ENCODE measurements at places on chromosomes 6 and 20.

DNA sequence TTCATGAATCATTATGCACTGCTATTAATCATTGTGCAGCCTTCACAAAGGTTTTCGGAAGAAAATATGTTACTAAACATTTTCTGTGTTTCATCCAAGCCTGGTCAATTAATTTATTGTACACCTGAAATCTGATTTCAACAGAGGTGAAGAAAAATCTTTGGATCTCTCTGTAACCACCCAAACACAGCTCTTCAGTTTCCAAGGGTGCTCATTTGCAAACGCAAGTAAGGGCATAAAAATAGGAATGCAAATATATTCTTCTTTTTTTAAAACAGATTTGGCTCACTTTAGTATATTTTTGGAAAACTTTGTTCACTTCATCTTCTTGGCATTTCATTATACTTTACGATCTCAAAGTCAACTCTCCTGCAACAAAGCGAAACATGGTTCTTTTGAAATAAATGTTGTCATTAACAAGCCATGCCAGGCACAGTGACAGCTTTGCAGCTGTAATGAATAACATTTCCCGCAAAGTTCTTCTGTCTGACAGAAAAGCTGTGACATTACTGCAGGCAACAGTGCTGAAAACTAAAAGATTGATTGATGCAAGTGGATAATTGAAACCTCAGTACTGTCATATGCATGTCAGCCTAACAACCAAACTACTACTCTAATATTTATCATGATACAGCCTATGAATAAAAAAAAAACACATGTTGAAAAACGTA lies 348.3 kb downstream of the FRK start:
- DNase-seq, result no peak

DNA sequence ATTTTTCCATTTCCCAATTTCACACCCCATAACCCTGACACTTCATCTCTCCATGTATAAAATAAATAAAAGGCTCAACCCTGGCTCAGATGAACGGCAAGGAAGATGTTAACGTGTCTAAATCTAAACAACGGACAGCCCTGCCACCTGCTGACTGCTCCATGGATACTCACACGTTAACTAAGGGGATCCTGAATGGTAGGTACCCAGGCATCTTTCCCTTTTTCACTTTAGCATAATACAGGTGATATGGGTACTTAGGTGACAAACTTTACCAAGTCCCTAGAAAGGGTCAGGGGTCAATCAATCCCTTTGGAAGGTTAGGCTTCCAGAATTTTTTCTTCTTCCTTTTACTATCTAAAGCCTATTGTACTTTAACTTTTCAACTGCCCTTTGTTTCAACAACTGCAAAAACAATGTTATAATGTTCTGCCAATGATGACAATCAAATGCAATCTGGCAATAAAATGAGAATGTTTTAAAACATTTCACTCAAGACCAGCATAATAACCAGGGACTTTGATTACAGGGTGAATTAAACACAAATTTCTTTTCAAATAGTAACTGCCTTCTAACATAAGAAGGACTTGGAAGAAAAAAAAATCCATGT lies 52.4 kb upstream of the IPCEF1 start:
- DNase-seq, result peak; percentile 64

DNA sequence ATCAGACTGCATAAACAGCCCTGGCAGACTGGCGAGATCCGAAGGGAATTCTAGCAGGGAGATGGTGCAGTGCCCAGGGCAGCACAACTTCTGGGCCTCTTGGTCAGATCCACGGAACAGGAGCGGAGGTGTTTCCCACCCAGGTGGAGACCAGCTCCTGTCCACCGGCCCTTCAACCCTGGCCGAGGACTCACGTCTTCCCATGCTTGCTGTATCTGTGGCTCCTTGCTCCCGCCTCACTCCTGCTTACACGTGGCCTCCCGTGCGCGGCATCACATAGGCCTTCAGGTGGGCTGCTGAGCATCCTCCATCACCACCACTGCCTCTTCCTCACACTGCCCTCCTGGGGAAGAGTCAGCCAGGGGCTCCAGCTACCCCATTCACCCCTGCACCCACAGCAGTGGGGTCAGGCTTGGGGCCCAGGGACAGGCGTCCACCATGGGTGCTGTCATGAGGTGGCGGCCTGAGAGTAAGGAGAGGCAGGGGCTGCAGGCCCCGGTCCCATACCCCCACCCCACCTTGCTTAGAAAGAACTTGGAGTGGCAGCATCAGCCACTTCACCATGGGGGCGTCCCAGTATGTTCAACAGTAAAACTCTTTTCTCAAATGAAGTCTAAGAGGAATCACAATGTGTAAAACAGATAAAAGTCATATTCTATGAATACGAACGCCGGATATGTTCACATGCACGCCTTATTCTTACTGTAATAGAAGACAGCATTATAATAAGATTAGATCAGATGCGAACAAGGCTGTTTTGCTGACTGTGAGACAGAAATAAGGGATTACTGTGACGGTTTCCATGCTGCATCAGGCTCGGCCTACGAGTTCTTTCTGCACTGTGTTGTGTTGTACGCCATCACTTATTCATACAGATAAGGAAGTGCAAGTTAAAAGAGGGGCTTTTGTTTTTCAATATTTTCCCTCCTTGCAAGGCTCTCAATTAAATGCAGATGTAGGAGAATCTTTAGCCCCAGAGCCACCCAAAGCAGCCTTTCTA lies 165.4 kb downstream of the GRM4 start:
- DNase-seq, result no peak

DNA sequence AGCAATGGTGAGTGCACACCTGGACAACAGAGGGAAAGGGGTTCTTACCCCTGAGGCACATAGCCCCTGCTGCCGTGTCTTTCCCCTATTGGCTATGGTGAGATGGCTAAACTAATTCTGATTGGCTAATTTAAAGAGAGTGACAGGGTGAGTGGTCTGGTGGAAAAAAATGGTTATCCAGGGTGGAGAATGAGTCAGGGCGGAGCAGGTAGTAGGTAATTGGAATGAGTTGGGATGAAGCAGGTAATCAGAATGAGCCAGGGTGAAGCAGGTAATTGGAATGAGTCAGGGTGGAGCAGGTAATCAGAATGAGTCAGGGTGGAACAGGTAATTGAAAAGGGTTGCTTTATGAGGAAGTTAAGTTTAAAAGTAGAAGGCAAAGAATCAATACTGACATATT lies 200.3 kb downstream of the EYA4 start:
- DNase-seq, result peak; percentile 35

DNA sequence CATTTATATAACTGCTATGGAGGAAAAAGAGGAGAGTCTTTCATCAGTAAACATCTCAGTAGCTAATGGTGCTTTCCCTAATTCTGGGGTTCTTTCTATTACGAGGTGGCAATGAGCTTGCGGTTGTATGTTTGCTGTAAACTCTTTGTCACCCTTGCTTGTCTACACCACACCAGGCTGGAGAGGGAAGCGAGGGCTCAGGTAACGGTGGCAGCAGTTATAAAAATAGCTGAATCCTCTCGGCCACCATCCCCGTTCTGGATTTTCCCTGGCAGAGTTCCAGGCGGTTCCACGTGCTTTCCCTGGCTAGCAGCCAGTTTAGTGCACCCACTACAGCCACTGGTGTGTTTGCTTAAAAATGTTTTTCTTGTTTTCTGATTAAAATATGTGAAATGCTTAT lies 39.0 kb downstream of the MAS1 start:
- peak; percentile 29 for DNase-seq

DNA sequence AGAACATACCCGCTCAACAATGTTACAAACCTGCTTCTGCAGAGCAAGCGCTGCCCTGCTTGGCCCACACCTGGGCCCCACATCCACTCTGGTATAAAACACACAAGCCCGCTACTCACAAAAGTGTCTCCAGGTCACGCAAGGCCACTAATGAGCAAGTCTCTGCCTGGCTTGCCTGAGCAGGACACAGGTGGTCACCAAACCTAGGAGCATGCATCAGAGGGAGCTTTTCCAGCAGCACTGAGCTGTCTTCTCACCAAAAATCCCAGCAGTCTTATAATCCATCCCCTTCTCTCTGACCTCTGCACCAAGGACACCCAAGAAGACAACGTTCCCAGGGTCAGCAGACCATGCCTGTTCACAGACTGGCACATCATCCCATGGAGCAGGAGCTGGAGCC lies 100.8 kb downstream of the DLL1 start:
- DNase-seq, result no peak

GRCh38 chr20:62618611-62619529 lies 23.4 kb upstream of the SLCO4A1 start:
- DNase-seq, result no peak

- DNase-seq, result peak; percentile 68
These were observed 203.0 kb upstream of the TBX18 start for GRCh38 chr6:84967389-84967788.

- DNase-seq, result peak; percentile 68
These were observed 50.9 kb upstream of the DACT2 start for GRCh38 chr6:168370310-168370991.

DNA sequence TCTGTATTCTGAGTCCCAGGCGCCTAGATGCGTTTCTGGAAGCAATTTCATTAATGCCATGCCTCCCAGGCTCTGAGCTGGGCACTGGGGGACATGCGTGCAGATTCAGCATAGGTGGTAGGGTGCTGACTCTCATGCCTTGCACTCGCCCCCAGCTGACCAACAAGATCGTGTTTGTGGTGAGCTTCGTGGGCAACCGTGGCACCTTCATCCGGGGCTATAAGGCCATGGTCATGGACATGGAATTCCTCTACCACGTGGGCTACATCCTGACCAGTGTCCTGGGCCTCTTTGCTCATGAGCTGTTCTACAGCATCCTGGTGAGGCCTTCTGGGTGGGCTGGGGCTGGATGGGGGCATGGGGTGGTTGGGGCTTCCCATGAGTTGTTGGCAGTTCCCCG lies 21.6 kb downstream of the UQCC2 start:
- no peak for DNase-seq

- no peak for DNase-seq
These were observed 205.7 kb downstream of the ANKRD60 start for GRCh38 chr20:58022711-58023110.

DNA sequence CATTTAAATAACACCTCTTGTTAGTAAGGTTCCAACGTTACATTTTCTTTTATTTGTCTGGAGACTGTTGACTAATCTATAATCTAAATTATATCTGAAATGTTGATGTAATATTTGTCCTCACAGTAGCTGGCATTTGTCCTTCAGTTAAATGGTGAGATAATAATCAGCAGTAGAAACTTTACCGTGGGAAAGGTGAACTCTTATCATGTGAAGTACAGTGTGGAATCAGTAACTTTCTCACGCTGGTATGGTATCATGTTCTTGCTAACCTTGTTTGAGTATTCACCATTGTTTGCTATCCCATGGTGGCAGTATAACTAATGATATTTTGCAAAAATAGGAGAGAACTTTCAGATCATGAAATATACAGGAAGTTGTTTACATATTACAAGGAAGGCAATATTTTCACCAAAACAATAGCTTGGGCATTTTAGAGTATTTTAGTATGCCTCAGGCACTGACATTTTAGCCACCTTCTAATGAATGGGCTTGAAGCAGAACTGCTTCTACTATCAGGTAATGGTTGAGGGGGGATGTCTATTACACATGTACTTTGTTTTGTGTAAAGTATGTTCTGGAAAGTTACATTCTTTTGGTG lies 4.8 kb downstream of the GMNN start:
- DNase-seq, result peak; percentile 56

GRCh38 chr20:24139846-24140245 lies 151.3 kb upstream of the GGTLC1 start:
- DNase-seq, result no peak

DNA sequence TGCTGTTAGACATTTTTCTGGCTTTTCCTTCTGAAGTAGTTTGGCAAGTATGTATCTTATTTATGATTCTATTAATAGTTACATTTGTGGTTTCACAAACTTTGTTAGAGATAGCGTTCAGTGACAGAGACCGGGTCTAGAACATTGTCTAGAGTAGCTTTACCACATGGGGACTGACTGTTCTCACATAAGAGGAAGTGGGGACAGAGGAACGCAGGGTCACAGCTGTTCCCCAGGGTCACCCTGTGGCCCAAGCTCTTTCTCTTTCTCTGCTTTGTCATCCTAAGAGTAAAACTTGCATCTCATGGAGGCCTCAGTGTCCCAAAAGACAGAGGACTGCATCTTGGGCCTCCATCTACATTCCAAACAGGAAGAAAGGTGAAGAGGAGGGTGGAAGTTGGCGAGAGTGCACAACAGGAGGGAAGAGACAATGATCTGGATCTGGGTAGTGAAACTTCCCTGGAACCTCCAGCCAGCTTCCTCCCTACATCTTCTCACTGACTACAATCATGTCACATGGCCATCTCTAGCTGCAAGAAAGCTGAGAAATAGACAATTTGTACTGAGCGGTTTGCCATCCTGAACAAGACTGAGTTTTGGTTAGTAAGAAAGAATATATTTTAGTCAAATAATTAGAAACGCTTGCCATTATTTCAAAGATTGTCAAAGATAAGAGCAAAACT lies 645.8 kb upstream of the ARID1B start:
- no peak for DNase-seq

GRCh38 chr6:14309516-14309915 lies 191.9 kb downstream of the CD83 start:
- no peak for DNase-seq

- no peak for DNase-seq
These were observed 105.9 kb downstream of the GRM4 start for GRCh38 chr6:34039943-34040342.

GRCh38 chr6:123564361-123564760 lies 72.4 kb downstream of the TRDN start:
- DNase-seq, result no peak

DNA sequence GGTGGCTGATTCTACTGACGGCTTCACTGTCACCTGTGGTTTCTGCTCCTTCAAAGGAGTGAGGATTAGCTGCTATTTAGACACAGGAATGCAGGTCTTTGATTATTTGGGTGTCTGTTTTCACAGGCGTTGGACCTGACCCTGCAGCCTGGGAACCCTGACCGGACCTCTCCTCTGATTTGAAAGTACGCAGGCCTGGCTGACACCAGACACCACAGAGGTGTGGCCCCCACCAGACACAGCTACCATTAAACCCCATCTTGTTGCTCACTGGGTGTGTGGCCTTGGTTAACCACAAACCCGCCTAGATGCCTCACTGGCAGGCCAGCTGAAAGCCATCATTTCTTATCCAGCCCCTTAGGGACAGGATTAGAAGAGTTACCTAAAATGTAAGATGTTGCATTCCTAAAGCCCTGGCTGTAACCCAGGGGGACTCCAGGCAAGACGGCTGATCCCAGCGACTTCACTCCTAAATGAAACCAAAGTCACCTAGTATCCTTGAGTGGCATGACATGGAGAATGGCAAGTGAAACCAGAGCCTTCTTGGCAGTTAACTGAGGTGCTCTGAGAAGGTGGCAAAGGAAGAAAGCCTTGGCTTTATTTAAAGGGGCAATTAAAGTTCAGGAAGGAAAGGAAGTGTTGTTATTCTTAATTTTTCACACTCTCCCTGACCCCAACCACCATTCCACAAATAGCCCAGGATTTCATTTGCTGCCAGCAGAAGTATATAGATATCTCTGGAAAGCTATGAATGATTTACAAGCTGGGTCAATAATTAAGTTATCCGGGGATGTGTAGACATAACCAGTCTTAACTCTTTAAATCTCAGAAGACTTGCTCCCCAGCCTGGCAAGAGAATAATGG lies 169.9 kb downstream of the QRSL1 start:
- DNase-seq, result peak; percentile 86

DNA sequence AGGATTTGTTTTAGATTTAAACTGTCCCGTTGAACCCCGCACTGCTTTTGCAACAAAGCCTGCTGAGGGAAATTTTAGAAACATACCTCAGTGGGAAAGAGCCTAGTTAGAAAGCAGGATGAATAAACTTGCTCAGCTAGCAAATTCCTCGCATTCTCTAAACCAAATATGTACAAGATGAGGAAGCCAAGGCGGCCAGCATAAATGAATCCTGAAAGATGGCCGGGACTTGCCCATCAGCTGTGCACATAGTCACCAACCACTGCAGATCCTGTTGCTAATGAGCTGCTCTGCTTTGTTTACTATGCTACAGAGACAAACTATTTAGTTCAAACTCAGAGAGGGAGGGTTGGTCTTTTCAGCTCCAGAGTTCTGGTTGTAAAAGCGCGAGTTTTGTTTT lies 49.0 kb downstream of the TMEM170B start:
- DNase-seq, result no peak
